ENCODE measurements at places on chromosomes 7 and 10. TPM values are rescaled to one million over a fixed set of nuclear protein-coding genes. Genes with fewer than 3 reads are reported as not detected.

DNA sequence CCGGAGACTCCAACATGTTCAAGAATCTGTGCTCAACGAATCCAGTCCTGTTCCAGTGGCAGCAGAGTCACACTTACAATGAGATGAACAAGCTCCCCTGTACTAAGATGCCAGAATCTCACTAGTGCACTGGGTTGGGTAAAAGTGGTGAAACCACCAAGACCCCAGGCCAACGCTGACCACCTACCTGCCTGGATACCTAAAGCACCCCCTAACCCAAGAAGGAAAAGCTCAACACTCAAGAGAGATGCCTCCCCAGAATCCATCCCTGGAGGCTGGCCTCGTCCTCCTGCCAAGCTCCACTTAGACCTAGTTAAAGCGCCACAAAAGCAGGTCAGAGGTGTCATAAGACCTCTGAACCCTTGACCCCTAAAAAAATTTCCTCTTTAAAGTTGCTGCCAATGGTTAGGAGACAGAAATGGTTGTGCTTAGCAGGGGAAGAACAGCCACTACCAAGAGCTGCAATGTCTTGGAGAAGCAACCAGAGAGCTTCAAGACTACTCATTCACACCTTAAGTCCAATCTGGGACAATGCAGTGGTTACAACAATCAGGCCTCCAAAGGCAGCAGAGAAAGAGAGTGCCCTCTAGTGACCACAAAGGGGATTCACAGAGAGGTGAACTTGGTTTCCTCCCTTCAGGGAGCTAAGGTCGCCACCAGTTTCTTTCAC lies 94.6 kb upstream of the MACROH2A2 start:
- DNase-seq: no peak

DNA sequence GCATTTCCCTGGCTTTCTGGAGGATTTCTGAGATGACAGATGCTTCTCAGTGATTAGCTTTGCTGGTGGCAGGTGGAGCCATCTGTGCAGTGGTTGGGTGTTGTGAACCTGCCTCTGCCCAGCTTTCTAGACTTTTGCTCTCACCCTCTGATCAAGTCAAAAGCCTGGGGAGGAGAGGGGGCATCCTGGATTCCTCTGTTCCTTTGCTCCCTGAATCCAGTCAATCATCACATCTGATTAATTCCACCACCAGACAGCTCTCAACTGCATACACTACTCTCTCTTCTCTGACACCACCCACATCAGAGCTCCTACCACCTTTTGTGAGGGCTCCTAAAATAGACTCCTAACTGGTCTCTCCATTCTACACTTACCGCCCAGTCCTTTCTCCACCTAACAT lies 283.5 kb downstream of the WDR11 start:
- no peak for DNase-seq

DNA sequence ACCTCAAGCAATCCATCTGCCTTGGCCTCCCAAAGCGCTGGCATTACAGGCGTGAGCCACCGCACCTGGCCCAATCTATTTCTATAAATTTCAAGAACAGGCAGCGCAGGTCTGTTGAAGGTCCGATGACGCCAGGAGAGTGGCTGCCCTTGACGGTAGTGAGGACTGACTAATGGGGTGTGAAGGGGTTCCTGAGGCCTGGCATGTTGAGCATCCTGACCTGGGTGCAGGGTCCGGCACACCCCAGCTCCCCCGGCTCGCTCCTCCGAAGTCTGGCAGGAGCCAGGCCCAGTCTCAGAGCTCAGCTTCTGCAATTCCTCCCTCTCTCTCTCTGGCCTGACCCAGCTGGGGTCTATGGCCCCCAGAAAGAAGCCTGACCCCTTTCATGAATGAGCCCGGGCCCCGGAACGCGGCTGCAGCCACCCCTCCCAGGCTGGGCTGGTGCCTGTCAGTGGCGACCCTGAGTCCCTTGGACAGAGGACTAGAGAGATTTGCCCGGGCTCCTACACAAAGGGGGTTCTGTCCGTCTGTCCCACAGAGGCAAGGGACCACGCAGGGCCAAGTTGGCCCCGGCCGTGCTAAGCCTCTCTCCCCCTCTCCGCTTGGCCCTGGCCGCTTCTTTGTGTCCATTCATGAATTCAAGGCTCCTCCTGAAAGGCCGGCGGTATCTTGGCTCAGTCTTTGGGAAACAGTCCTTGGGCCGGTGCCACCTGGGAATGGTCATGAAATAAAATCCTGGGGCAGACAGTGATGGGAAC lies 18.8 kb downstream of the MMD2 start:
- DNase-seq: no peak

- no peak for DNase-seq
These were observed 57.1 kb upstream of the ABLIM1 start for GRCh38 chr10:114715171-114715670.

DNA sequence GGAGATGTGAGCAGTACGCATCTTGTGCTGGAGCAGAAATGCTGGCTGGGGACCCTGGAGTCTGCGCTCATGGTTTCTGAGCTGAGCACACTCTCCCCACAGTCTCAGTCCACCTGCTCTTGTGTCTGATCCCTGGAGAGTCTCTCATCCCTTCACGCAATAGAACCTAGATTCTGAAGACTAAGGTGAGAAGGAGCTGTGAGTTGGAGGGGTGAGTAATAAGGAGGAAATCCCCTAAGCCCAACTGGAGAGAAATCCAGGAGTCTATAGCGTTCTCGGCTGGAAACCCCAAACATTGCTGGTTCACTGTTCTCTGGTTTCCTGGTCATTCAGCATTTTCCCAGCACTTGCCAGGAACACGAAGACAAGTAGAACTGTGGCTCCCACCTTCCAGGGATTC lies 68.3 kb upstream of the SMNDC1 start:
- no peak for DNase-seq

DNA sequence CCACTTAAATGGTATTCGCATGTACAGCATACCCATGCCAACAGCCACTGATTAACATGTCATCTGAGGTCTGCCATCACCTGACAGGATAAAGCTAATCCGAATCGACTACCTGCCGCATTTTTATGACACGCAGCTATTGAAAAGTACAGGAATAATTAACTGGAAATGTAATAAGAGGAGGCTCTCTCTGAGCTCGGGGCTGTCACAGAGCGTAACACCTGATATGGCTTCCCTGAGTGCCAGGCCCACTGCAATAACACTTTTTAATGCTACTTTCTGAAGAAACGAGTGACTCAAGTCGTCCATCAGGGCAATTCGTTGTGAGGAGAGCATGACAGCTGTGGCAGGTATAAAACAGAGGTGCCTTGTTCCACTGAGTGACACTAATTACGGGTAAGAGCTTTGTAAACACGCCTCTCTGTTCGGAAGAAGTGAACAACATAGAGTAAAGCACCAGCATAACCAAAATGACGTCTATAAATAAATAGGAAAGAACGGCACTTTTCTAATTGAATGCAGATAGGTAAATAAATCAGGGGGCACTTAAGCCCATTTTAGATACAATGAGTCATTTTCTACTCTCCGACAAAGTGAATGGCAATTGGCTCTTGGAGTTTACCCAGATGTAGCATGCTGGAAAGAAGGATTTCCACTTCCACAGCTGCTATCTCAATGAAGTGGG lies 56.5 kb upstream of the CREB5 start:
- no peak for DNase-seq

DNA sequence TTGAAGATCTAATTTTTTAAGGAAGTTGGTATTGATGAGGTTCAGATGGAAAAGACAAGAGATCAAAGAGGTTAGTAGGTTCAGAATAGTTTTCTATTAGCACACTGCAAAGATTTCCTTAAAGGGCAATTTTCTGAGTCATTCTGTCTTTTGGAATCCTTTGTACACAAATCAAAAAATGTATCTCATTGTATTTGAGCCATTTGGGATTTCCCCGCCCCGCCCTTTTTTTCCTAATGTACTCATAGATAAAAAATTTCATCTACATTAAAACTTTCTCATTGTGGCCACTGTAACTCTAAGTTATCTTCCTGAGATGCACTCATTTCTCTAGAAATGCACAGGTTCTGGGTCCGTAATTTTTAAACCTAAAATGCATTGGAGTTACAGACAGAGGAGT lies 12.1 kb downstream of the GIMAP6 start:
- DNase-seq: no peak

RBP4 gene
- 0.89 TPM for total RNA-seq

- DNase-seq: peak; percentile 73
These were observed 15.3 kb downstream of the KCNH2 start for GRCh38 chr7:150962553-150963399.
